ENCODE measurements at places on chromosomes 2 and 18. TPM values are rescaled to one million over a fixed set of nuclear protein-coding genes. Genes with fewer than 3 reads are reported as not detected.

The GPAT2 gene
- total RNA-seq, result 0.44 TPM

The KIF5C gene
- 0.08 TPM for total RNA-seq

DNA sequence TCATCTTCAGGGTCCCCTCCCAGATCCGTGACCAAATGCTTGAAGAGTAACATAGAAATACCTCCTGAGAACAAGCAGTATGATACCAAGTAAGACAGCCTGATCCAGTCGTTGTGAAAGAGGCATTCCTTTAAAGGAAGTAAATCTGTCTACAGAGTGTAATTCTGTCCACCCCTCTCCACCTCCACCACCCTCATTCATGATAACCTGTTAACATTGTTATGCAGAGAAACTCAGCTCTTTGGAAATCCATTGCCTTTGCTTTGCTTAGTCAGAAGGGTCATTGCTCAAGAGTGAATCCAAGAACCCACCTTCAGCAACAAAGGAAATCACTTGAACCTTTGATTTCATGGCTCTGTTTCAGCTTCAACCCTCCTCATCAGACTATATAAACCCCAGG lies 155.6 kb downstream of the CYP26B1 start:
- ATAC-seq, result no peak

- ATAC-seq, result no peak
Observed at GRCh38 chr2:168731616-168732015, 70.8 kb upstream of the NOSTRIN start.

GRCh38 chr2:218981390-218981880 lies 3.5 kb downstream of the FEV start:
- no peak for ATAC-seq
